ENCODE measurements at places on chromosomes 1 and 21. TPM values are rescaled to one million over a fixed set of nuclear protein-coding genes. Genes with fewer than 3 reads are reported as not detected.

The LCE3D gene
- polyA plus RNA-seq: not detected

- DNase-seq: no peak
These were observed 38.8 kb downstream of the ERG start for GRCh38 chr21:38459490-38459889.

- DNase-seq: peak; percentile 69
These were observed 6.3 kb upstream of the PADI1 start for GRCh38 chr1:17198476-17199258.

GRCh38 chr21:41582866-41583265, 74.9 kb upstream of the TMPRSS2 start:
- no peak for DNase-seq

DNA sequence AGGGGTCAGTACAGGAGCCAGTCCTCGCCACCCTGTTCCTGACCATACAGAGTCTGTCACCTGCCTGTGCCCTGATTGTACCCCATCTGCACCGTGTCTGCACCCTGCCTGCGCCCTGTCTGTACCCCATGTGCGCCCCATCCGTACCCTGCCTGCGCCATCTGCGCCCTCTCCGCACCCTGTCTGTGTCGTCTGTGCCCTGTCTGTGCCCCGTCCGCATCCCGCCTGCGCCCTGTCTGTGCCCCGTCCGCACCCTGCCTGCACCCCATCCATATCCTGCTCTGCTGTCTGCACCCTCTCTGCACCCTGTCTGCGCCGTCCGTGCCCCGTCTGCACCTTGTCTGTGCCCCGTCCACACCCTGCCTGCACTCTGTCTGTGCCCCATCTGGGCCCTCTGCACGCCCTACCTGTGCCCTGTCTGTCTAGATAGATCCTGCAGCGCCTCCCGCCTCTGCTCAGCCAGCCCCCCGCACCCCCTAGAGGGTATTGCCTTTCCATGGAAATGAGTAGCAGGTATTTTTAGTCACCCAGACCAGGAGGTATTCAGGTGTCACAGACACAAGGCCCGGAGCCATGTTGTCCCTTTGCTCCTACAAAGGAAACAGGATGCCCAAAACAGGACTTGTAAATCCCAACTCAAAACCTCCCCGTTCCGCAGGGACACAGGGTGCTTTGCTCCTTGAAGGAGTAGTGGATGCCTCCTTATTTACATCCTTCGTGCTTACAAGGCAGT, 7.7 kb upstream of the NPHP4 start:
- no peak for DNase-seq
